PC-3 (cell line): ENCODE measurements at places on chromosomes 4 and X. TPM values are rescaled to one million over a fixed set of nuclear protein-coding genes. Genes with fewer than 3 reads are reported as not detected.
A peak's percentile ranks its signal among the peaks of the same experiment; 100 is the strongest.

- no peak overlapping the region for H3K4me3 ChIP-seq
- peak overlapping the region; percentile 42 for H3K27ac ChIP-seq
- peaks cover 14% of the 10 kb centered on the region for H3K4me1 ChIP-seq
- no peaks in the 10 kb centered on the region for H3K36me3 ChIP-seq
- H3K27me3 ChIP-seq: no peaks in the 10 kb centered on the region
Observed at GRCh38 chr4:169335331-169335730, 64.6 kb upstream of the SH3RF1 start.

DNA sequence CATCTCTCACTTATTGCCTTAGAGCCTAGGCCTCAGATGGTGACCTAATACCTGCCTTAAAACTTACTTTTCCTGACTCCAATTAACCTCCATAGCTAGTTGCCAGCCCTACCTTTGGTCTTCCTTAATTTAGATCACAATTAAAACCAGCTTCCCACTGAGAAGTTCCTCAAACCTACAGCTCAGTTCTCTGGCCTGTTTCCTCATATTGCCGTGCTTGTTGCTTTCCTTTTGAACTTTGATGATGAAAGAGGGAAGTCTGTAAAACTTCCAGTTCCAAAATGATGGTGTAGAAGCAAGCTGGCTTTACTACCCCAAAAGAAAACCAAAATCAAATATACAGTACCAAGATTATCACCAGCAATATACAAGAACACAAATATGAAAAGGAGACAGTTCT, 28.9 kb upstream of the CAMK2D start:
- no peak for DNase-seq
- H3K27ac ChIP-seq: no peak overlapping the region
- H3K4me3 ChIP-seq: no peak overlapping the region
- H3K36me3 ChIP-seq: no peaks in the 10 kb centered on the region
- H3K27me3 ChIP-seq: no peaks in the 10 kb centered on the region
- peaks cover 3% of the 10 kb centered on the region; the same call in 1 of the 2 replicates for H3K4me1 ChIP-seq

- peak overlapping the region; percentile 48 for H3K4me3 ChIP-seq
- H3K4me1 ChIP-seq: peaks cover 44% of the 10 kb centered on the region
- no peaks in the 10 kb centered on the region for H3K36me3 ChIP-seq
- peak overlapping the region; percentile 91 for H3K27ac ChIP-seq
Observed at GRCh38 chr4:166012129-166013030, 139.3 kb downstream of the TLL1 start.

DNA sequence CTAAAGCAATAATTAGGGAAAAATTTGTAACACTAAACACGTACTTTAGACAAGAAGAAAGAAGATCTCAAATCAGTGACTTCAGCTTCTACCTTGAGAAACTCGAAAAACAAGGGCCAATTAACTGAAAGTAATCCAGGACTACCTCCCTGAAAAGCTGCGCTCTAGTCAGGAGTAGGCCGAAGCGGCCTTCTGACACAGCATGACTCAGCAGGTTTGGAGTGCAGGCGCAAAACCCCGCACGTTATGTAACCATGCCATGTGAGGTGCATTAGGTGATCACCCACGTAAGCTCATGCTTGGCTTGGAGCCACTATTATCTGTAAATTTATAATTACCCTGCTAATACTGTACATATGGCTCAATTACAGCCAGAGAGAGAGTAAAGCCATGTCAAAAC, 52.8 kb upstream of the CCDC149 start:
- H3K36me3 ChIP-seq: no peaks in the 10 kb centered on the region
- no peak for DNase-seq
- H3K27me3 ChIP-seq: no peaks in the 10 kb centered on the region

GRCh38 chrX:24005028-24005427, 22.0 kb downstream of the KLHL15 start:
- peaks cover 3% of the 10 kb centered on the region; the same call in 1 of the 2 replicates for H3K36me3 ChIP-seq
- no peaks in the 10 kb centered on the region for H3K27me3 ChIP-seq
- H3K4me3 ChIP-seq: no peak overlapping the region
- no peak overlapping the region for H3K27ac ChIP-seq
- peaks cover 6% of the 10 kb centered on the region; the same call in 1 of the 2 replicates for H3K4me1 ChIP-seq

GRCh38 chr4:160265836-160266235, 1163.0 kb downstream of the RAPGEF2 start:
- H3K36me3 ChIP-seq: no peaks in the 10 kb centered on the region
- no peak overlapping the region for H3K4me3 ChIP-seq
- no peak overlapping the region for H3K27ac ChIP-seq
- no peaks in the 10 kb centered on the region for H3K27me3 ChIP-seq
- no peaks in the 10 kb centered on the region for H3K4me1 ChIP-seq

DNA sequence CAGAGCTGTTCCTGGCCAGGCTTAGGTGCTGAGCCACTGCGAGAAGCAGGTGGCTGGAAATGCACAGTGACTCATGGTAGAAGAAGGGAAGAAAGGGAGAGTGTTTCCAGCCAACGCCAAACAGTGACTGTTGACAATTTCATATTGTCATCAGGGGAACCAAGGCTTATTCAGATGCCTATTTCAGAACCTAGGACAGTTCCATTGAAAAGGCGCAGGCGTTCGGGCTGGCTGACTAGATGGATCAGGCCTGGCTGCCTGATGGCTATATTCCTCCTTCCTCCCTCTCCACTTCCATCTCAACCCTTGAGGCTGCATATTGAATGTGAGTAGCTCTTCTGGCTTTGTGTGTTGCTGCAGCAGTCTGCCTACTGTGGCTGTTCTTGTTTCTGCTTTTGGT, 73.0 kb upstream of the FRMPD4 start:
- H3K4me3 ChIP-seq: no peak overlapping the region
- no peak overlapping the region for H3K27ac ChIP-seq
- H3K27me3 ChIP-seq: no peaks in the 10 kb centered on the region
- no peaks in the 10 kb centered on the region for H3K36me3 ChIP-seq
- peak; percentile 73 for DNase-seq
- H3K4me1 ChIP-seq: peaks cover 6% of the 10 kb centered on the region; the same call in 1 of the 2 replicates

- H3K4me3 ChIP-seq: no peak overlapping the region
- no peaks in the 10 kb centered on the region for H3K36me3 ChIP-seq
- no peaks in the 10 kb centered on the region for H3K4me1 ChIP-seq
- DNase-seq: peak; percentile 12
Observed at GRCh38 chr4:1793496-1793840, 375 bp downstream of the FGFR3 start.

DNA sequence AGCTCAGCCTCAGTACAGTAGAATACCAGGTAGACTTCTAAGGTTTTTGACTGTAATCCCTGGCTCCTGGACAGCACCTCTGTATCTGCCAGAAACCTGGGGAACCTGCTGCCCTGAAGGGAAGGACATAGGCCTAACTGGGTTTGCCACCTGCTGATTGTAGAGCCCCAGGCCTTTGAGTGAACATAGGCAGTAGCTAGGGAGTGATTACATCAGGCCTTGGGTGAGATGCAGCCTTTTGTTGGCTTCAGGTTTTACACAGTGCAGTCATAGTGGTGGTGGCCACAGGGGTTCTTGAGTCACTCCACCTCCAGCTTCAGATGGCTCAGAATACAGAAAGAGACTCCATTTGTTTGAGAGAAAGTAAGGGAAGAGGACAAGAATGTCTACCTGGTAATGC, 19.3 kb downstream of the IQCM start:
- H3K4me1 ChIP-seq: peaks cover 22% of the 10 kb centered on the region
- H3K36me3 ChIP-seq: no peaks in the 10 kb centered on the region
- peak; percentile 17 for DNase-seq
- H3K4me3 ChIP-seq: no peak overlapping the region

GRCh38 chr4:136918772-136919171, 613.5 kb downstream of the PCDH18 start:
- H3K36me3 ChIP-seq: no peaks in the 10 kb centered on the region
- no peak overlapping the region for H3K4me3 ChIP-seq
- no peaks in the 10 kb centered on the region for H3K27me3 ChIP-seq
- no peaks in the 10 kb centered on the region for H3K4me1 ChIP-seq
- H3K27ac ChIP-seq: no peak overlapping the region

- DNase-seq: no peak
- H3K4me1 ChIP-seq: no peaks in the 10 kb centered on the region
- H3K27ac ChIP-seq: no peak overlapping the region
- H3K4me3 ChIP-seq: no peak overlapping the region
- H3K36me3 ChIP-seq: no peaks in the 10 kb centered on the region
Observed at GRCh38 chr4:1462768-1463075, 56.5 kb upstream of the NKX1-1 start.

- H3K27me3 ChIP-seq: peaks cover 14% of the 10 kb centered on the region
- H3K4me3 ChIP-seq: no peak overlapping the region
- DNase-seq: no peak
- no peak overlapping the region for H3K27ac ChIP-seq
- H3K4me1 ChIP-seq: no peaks in the 10 kb centered on the region
Observed at GRCh38 chrX:133850399-133850798, 135.0 kb downstream of the GPC3 start.

TFDP3 gene
- total RNA-seq: not detected in 2 replicates

GAGE12F gene
- not detected in 2 replicates for total RNA-seq

UGT2B15 gene
- total RNA-seq: not detected in 2 replicates

ZCCHC4 gene
- total RNA-seq: 6.5 and 6.8 TPM in 2 replicates

MUC7 gene
- total RNA-seq: 0.04 TPM in 1 of 2 replicates, not detected in the other

MAGED4 gene
- 4.6 and 41.5 TPM in 2 replicates for total RNA-seq

GPRIN3 gene
- not detected in 2 replicates for total RNA-seq
